Activated T-helper 9 cell treated with anti-CD3 and anti-CD28 coated beads, Interleukin-2, amount 50 U/mL, for 16 hours (primary cell): ENCODE measurements at places on chromosomes 3 and 15.

DNA sequence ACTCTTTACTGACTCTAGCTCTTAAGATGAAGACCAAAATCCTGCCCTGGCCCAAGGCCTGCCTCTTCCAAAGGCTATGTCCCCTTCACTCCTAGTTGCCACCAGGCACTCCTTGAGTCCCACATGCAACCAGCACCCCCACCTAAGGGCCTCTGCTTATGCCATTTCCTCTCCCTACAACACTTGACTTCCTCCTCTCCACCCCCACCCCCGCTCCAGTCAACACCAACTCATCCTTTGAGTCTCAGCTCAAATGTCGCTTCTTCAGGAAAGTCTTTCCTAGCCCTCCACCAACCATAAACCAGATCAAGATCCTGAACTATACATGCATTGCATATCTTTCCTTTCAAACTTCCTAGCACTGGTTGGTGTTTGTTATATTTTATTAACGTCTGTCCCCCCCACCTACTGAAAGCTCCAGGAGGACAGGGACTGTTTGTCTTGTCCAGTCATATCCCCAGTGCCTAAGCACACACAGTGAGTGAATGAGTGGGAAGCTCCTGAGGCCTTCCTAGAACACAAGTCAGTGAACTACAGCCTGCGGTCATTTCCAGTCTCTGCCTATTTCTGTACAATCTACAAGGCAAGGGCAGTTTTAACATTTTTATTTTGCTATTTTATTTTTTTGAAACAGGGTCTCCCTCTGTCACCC is 7.3 kb downstream of the TBC1D2B start:
- DNase-seq, result no peak

GRCh38 chr15:28104326-28104725 is 5.2 kb upstream of the OCA2 start:
- DNase-seq, result no peak

- peak; percentile 62 for DNase-seq
Observed at GRCh38 chr15:74438721-74439316, 5.1 kb upstream of the SEMA7A start.

DNA sequence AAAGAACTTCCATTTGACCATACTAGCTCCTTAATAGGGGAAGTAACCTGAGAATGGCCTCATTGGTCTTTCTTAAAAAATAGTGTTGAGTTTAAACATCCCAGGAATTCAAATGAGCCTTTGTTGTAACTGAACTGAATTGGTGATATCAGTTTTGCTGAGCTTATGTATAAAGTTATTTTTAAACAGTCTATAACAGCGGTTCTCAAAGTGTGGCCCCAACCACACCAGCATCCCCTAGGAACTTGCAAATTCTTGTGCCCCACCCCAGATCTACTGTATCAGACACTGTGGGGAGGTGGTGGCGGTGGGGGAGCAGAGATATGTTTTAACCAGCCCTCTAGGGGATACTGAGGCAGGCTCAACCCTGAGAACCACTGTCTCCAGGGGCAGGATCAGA is 57.0 kb downstream of the LMCD1 start:
- DNase-seq, result no peak

DNA sequence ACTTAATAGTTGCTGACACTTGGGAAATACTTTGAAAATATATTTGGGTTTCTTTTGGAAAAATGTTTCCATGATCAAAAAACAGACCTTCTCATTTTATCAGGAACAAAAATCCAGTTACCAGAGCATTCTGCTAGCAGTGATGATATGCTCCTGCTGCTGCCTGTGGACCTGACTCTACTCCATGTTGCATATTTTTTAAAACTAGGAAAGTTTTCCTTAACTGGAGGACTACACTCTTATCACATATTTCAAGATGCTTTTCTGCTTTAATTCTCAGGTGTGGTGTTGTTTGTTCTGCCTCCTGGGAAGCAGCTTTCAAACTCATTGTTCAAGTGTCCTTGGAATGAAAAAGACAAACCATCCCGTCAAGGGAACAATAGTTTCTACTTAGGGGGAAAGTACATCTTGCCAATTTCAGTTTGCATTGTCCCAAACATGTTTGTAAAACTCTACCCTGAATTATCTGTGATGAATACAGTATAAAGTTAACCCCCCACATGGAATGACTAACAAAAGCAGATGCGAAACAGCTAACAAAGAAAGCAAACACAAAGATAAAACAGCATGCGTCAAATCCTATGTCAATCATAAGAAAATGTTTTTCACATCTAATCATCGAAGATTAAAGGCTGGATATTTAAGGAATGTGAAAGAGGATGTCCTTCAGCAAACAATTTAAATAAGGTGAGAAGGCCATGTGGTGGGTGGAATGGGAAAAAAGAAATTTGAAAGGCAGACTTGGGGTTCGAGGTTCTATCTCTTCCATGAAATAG is 40.1 kb upstream of the PSMD6 start:
- no peak for DNase-seq

- peak; percentile 10 for DNase-seq
Observed at GRCh38 chr3:194577986-194578905, 55.0 kb downstream of the TMEM44 start.

GRCh38 chr3:162743091-162743490 is 1246.5 kb downstream of the OTOL1 start:
- no peak for DNase-seq
